ENCODE measurements at places on chromosomes 7 and 10. TPM values are rescaled to one million over a fixed set of nuclear protein-coding genes. Genes with fewer than 3 reads are reported as not detected.

GRCh38 chr10:132570771-132571649 lies 33.4 kb downstream of the INPP5A start:
- H3K27me3 ChIP-seq = no peaks in the 10 kb centered on the region
- no peak overlapping the region for H3K4me3 ChIP-seq
- peak; percentile 77 for DNase-seq
- no peaks in the 10 kb centered on the region for H3K36me3 ChIP-seq
- H3K4me1 ChIP-seq = peaks cover 43% of the 10 kb centered on the region

GRCh38 chr7:92731335-92732063 lies 104.9 kb downstream of the CDK6 start:
- peaks cover 16% of the 10 kb centered on the region for H3K4me1 ChIP-seq
- H3K36me3 ChIP-seq = no peaks in the 10 kb centered on the region
- H3K27me3 ChIP-seq = no peaks in the 10 kb centered on the region
- DNase-seq = no peak

AKR1D1 gene
- total RNA-seq = not detected

DNA sequence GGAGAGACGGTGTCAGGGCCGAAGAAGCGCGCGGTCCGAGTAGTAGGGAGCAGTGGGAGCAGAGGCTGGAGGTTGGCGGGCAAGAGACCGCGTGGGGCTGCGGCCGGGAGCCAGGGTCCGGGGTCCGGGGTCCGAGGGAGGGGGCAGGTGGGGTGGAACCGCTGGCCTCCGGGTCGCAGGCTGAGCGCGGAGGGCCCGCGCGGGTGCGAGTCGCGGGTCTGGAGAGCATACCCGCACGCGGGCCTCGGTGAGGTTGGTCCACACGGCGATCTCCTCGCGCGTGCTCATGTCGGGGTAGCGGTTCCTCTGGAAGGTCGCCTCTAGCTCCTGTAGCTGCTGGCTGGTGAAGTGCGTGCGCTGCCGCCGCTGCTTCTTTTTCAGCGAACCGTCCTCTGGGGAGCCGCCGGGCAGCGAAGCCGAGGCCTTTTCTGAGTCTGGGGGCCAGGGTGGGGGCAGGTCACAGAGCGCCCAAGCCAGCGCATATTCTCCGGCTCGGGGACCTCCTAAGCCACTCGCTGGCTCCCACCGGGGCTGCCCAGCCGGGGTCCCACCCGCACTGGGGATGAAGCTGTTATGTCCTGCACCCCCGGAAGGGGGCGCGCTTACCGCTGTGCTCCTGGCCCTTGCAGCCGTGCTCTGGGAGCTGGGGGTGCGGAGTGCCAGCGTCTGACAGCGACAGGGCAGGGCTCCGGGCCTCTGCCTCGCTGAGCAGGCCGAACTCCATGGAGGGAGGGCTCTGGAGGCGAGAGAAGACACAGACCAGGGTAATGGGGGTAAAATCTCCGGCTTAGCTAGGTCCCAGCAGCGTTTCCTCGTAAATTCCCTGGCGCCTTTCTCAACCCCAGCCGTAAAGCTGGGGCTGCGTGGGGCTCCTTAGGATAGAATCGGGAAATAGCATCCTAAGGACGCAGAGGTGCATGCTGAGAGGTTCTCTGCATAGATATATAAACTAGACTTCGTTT lies 5.5 kb downstream of the ELOVL3 start:
- peak; percentile 59 for DNase-seq
- no peak overlapping the region for H3K27ac ChIP-seq
- peaks cover 7% of the 10 kb centered on the region for H3K4me1 ChIP-seq
- H3K36me3 ChIP-seq = no peaks in the 10 kb centered on the region
- H3K4me3 ChIP-seq = no peak overlapping the region
- H3K27me3 ChIP-seq = peaks cover 16% of the 10 kb centered on the region

- no peak overlapping the region for H3K4me3 ChIP-seq
- no peaks in the 10 kb centered on the region for H3K27me3 ChIP-seq
- H3K4me1 ChIP-seq = peaks cover 53% of the 10 kb centered on the region
- H3K36me3 ChIP-seq = no peaks in the 10 kb centered on the region
- no peak overlapping the region for H3K27ac ChIP-seq
- no peak for DNase-seq
Observed at GRCh38 chr7:2116989-2117591, 115.7 kb downstream of the MAD1L1 start.

DNA sequence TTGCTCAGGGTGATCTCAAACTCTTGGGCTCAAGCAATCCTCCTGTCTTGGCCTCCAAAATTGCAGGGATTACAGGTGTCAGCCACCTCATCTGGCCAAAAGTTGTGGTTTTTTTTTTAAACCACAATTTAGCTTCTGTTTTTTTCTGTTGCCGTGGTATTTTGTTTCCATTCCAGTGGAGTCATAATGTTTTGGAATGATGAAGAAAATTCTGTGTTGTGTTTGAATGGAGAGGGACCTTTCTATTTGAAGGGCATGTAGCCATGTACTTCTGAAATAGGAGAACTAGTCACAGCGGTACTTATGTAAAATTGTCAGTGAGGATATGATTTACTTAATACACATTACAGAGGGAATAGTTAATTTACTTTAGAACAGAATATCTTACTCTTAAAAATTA lies 201.3 kb downstream of the ARL4A start:
- H3K27me3 ChIP-seq = no peaks in the 10 kb centered on the region
- no peak overlapping the region for H3K27ac ChIP-seq
- H3K36me3 ChIP-seq = no peaks in the 10 kb centered on the region
- H3K4me1 ChIP-seq = no peaks in the 10 kb centered on the region
- H3K4me3 ChIP-seq = no peak overlapping the region
- no peak for DNase-seq

DNA sequence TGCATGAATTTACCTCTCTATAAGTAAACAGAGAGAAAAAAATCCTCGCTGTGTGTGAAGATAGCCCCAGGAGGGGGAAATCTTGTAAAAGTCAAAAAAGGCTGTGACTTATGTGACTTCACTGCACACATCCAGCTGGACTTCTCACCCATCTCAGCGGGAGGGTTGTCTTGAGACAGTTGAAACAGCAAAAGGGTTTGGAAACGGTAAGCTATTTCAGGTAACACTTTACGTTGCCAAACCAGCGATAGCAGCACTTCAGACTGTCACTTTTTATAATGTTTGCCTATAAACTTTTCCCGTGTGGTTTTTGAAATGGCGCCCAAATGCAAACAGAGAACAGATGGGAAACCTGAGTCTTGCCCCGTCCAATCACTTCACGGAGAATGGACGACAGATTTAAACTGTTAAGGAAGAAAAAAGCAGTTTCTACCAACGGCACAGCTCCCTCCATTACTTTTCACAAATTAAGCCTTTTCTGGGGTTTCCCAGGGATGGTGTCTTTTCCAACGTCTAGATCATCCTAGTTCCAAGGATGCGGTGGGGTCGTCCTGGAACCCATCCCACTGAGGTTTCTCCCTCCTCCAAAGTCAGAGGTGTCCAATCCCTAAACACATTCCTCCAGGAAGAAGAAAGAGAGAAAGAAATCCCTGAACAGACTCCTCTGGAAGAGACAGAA lies 25.2 kb downstream of the FGFR2 start:
- H3K4me1 ChIP-seq = no peaks in the 10 kb centered on the region
- no peak overlapping the region for H3K27ac ChIP-seq
- H3K27me3 ChIP-seq = no peaks in the 10 kb centered on the region
- no peak overlapping the region for H3K4me3 ChIP-seq
- H3K36me3 ChIP-seq = no peaks in the 10 kb centered on the region

- no peak overlapping the region for H3K27ac ChIP-seq
- no peak overlapping the region for H3K4me3 ChIP-seq
- no peaks in the 10 kb centered on the region for H3K4me1 ChIP-seq
- H3K27me3 ChIP-seq = no peaks in the 10 kb centered on the region
Observed at GRCh38 chr10:132724446-132724845, 61.5 kb downstream of the NKX6-2 start.

LIPK gene
- not detected for total RNA-seq

DNA sequence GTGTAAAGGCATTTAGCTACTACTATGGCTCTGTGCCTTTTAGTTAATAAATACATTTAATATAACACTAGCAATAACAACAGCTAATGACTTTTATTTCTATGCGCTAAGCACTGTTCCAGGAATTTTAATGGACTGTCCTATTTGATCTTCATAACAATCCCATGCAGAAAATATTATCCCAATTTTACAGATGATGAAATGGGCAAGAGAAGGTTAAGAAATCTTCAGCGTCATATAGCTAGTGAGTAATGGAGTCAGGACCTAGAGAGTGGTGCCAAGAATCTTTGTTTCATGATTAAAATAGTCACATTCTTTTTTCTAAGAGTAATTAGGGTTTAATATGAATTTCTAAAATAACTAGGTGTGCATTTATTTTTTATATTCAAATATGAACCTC lies 32.4 kb downstream of the ACTA2 start:
- H3K27me3 ChIP-seq = no peaks in the 10 kb centered on the region
- H3K36me3 ChIP-seq = no peaks in the 10 kb centered on the region
- no peak overlapping the region for H3K27ac ChIP-seq

DNA sequence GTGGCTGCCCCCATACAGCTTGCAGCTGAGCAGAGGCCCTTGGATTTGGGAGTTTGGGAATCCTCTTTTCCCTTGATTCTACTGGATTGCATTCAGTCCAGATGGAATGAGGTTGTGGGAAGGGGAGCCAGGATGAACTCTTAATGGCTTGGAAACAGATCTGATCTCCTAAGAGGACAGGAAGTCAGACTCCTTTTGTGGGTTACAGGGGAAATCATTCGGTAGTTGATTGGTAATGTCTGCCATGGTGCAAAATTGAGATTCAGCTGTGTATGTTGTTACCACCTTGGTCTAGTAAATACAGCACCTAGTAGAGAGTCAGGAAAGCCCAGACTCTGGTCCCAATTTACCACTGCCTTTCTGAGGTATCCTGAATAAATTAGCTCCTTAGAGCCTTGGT lies 144.2 kb upstream of the TNRC18 start:
- H3K4me1 ChIP-seq = peaks cover 15% of the 10 kb centered on the region
- no peak for DNase-seq
- no peaks in the 10 kb centered on the region for H3K27me3 ChIP-seq
- no peak overlapping the region for H3K27ac ChIP-seq

TMEM243 gene
- total RNA-seq = 59.8 TPM

GRCh38 chr10:129442866-129443265 lies 24.2 kb upstream of the MGMT start:
- DNase-seq = no peak
- no peaks in the 10 kb centered on the region for H3K36me3 ChIP-seq
- no peak overlapping the region for H3K4me3 ChIP-seq
- H3K27me3 ChIP-seq = no peaks in the 10 kb centered on the region
- H3K27ac ChIP-seq = no peak overlapping the region
- no peaks in the 10 kb centered on the region for H3K4me1 ChIP-seq

DNA sequence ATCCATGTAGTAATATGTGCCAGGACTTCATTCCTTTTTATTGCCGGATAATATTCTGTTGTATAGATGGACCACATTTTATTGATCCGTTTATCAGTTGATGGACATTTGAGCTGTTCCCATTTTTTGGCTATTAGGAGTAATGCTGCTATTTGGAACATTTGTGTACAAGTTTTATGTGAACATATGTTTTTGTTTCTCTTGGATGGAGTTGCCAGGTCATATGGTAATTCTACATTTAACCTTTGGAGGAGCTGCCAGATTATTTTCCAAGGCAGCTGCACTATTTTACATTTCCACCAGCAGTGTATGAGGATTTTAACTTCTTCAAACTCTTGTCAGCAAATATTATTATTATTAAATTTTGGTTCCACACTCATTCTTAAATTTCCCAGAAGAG lies 59.2 kb downstream of the C10orf90 start:
- no peak overlapping the region for H3K4me3 ChIP-seq
- no peaks in the 10 kb centered on the region for H3K27me3 ChIP-seq
- no peaks in the 10 kb centered on the region for H3K36me3 ChIP-seq
- no peak overlapping the region for H3K27ac ChIP-seq
- peak; percentile 26 for DNase-seq

DNA sequence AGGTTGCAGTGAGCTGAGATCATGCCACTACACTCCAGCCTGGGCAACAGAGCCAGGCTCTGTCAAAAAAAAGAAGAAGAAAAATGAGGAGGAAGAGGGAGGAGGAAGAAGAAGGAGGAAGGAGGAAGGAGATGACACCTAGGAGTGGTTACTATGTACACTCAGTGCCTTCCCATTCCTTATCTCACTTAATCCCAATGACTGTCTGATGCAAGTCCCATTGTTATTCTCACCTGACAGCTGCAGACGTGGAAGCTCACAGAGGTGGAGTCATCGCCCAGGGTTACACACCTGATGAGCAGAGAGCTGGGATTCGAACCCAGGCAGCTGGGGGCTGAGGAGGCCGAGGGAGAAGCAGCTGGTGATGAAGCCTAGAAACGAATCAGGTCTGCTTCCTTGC lies 258.8 kb downstream of the SNX10 start:
- H3K4me1 ChIP-seq = peaks cover 9% of the 10 kb centered on the region
- H3K4me3 ChIP-seq = no peak overlapping the region
- no peak for DNase-seq
- no peaks in the 10 kb centered on the region for H3K27me3 ChIP-seq

GRCh38 chr7:39948375-39948955 lies 1.6 kb upstream of the CDK13 start:
- DNase-seq = no peak
- H3K4me1 ChIP-seq = no peaks in the 10 kb centered on the region
- H3K36me3 ChIP-seq = no peaks in the 10 kb centered on the region
- peak overlapping the region; percentile 100 for H3K27ac ChIP-seq
